Muscle of leg (tissue), 16 donors: ENCODE measurements at places on chromosomes 5 and 9.
A peak's percentile ranks its signal among the peaks of the same experiment; 100 is the strongest.

GRCh38 chr9:68802525-68803015 is 97.5 kb downstream of the PIP5K1B start:
- no peak for DNase-seq

- peak; percentile 38 for DNase-seq
Measured at GRCh38 chr5:96151891-96152290, 190.2 kb upstream of the ELL2 start.

DNA sequence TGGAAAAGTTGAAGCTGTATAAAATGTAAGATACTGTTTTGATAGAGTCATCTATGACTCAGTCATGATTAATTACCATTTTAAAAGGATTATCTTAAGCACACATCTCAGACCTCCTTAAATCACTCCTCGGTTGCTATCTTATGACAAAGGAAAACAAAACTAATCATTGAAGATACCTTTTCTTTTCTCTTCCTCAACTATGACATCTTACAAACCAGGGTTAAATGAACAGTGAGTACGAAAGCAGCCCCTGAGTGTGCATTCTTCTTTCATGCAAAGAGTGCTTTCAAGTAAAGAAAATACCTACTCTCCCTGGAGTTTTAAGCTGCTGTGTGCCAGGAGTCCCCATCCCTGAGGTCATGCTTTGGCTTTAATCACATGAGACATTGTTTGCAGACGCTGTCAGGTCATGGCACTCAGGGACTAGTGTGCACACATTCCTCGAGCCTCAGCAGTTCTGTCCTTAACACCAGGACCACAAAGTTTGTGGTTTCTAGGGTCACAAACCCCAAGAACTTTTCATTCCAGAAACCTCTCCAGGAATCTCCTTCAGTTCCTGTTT is 86.7 kb upstream of the ICE1 start:
- no peak for DNase-seq

GRCh38 chr5:5066276-5067186 is 73.6 kb upstream of the ADAMTS16 start:
- DNase-seq = peak; percentile 27

GRCh38 chr5:130102960-130103359 is 198.7 kb downstream of the CHSY3 start:
- no peak for DNase-seq

DNA sequence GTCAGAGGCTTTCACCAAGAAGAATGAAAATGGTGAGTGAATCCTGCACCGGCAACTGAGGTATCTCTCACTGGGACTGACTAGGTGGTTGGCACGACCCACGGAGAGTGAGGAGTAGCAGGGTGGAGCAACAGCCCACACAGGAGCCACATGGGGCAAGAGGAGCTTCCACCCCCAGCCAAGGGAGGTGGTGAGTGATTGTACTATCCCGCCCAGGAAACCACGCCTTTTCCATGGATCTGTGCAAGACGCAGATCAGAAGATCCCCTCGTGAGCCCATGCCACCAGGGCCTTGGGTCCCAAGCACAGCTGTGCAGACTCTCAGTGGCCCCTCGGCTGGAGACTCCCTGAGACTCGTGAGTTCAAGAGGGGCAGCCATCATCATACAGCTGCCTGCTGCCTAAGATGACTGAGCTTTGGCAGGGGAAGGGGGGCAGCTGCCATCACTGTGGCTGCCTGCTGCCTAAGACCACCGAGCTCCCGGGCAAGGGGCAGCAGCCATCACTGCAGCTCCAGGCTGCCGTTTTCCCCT is 229.5 kb downstream of the AP3B1 start:
- DNase-seq = no peak

DNA sequence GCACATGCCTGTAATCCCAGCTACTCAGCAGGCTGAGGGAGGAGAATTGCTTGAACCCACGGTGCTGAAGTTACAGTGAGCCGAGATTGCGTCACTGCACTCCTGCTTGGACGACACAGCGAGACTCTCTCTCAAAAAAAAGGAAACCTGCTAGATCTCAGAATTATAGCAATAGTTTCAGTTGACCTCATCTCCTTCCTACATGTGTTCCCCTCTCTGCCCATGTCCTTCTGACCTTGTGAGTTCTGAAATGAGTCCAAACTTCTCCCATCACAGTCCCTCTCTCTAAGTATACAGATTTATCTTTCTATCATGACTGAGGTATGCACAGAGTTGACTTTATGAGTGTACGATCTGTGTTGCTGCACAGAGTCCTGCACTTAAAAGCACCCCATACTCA is 44.6 kb upstream of the SHOC1 start:
- DNase-seq = peak; percentile 59

DNA sequence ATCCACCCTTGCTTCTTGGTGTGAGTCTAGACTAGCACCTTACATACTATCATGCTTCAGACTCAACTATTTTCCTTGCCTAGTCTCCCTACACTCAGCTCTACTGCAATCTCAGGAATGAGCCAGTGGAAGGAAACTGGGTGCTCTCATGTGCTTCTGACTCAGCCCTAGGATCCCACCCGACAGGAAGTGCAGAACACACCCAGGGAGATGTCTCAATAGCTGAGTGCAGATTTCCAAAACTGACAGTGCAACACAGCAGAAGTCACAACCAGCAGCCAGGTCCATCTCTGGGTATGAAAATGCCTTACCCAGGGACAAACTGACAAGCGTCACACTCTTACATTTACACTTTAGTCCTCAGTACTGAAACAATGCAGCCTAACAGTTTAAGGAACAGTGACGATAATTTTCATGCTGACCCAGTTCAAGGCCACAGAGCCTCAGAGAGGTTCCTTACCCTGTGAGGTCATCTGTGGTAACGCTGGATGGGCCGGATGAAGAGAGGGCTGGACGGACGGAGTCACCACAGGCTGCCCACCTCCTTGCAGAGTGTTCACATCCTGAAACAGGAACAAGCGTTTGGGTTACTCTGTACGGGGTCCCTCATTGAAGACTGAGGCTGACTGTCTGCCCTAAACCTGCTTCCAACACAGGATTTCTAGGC is 33.0 kb downstream of the FKBP15 start:
- peak; percentile 64 for DNase-seq

DNA sequence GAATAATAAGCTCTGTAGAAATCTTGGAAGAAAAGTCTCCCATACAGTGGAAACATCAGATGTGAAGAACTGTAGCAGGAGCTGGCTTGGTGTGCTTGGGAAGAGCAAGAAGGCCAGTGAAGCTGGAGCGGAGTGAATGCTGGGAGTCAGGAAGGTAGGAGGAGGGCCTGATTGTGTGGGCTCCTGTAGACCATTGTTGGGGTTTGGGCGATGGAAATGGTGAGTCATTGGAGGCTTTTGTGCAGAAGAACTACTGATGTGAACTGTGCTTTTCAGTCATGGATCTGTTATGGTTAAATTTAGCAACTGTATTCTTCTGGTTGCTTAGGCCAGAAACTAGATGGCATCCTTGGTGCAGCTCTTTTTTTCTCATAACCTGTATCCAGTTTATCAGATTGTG is 2.3 kb downstream of the ICE1 start:
- no peak for DNase-seq

DNA sequence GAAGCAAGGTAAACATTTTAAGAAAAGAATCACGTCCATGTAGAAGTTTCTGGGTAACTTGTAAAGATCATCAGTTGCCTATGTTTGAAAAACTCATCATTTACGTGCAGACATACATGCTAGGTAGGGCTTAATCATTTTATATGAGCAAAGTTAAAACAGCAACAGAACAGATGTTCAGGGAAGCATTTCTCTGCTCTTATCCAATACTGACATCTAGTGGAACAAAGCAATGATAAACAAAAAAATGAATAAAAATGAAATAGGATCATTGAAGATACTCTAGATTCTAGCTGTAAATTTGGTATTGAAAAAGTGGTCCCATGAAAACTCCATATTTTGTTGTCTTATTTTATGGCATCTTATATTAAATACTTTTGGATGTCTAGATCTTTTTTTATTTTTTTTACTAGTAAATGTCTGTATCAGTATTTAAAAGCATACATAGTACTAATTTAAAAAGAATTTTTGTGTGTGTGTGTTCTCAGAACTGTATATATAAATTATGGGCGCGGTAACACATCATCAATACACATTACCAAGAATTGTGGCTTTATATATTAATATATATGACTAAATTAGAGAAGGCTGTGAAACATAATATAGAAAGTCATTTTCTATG is 1050.2 kb downstream of the CDH12 start:
- DNase-seq = peak; percentile 70

DNA sequence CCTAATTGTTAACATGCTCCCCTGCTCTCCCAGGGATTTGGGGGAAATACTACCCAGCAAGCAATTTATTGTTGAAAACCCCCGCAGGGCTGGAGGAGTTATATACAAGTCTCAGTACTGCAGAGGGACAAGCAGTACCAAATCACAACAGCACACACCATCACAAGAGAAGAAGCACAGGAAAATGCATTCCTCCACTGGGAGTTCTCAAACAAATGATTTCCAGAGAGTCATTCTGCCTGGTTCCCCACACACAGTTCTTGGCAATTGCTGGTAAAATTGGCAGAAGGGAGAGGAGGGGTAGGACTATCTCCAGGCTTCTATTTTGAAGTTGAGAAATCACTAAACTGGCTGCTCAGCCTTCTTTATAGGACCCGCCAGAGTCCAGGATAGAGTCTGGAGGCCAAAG is 16.8 kb downstream of the SIL1 start:
- no peak for DNase-seq

- DNase-seq = no peak
Measured at GRCh38 chr9:112870556-112870955, 20.1 kb downstream of the SLC46A2 start.

DNA sequence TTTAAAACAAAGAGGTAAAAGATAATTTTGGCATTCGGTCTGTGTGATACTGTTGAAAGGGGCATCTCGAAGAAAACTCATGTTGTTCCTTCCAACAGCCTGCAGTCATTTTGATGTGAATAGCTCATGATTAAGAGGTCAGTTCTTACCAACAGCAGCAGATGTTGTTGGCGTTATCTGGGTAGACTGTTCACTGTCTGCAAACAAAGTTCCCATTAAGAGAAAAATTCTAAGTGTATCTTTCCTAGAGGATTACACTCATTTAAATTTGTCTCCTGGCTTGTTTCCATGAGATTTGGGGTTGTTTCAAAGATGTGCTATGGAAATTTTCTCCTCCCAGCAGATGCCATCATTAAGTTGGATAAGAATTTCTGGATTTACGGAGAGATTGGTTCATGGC is 138.2 kb upstream of the RORB start:
- no peak for DNase-seq

- DNase-seq = no peak
Measured at GRCh38 chr5:11153670-11154382, 392.8 kb upstream of the DAP start.

DNA sequence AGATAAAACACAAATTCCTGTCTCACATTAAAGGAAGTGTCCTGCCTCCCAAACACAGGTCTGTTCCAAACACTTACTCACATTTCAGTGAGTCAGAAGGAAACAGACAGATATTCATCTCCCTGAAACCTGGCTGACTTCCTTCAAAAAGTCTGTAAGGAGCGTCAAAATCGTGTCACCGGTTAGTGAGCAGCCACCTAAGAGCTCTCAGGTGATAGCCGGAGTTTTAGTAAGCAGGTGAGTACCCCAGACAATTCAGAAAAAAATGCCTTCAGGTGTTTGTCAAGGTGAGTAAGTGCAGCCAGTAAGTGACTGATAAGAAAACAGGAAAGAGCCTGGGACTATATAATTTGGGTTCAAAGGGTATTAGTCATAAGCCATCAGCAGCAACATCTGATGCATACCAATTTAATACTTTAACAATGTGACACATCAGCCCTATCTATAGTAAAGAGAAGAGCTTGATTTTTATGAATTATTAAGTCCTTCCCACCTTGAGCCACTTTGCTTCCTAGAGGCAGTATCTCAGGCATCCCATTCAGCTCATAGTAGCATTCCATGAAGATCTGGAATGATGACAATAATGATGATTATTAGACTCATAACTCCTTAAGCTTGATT is 1.3 kb upstream of the ITGA2 start:
- DNase-seq = peak; percentile 26

- DNase-seq = no peak
Measured at GRCh38 chr5:16869821-16870796, 66.0 kb downstream of the MYO10 start.

GRCh38 chr9:82295181-82295580 is 306.6 kb downstream of the SPATA31D1 start:
- DNase-seq = peak; percentile 82

DNA sequence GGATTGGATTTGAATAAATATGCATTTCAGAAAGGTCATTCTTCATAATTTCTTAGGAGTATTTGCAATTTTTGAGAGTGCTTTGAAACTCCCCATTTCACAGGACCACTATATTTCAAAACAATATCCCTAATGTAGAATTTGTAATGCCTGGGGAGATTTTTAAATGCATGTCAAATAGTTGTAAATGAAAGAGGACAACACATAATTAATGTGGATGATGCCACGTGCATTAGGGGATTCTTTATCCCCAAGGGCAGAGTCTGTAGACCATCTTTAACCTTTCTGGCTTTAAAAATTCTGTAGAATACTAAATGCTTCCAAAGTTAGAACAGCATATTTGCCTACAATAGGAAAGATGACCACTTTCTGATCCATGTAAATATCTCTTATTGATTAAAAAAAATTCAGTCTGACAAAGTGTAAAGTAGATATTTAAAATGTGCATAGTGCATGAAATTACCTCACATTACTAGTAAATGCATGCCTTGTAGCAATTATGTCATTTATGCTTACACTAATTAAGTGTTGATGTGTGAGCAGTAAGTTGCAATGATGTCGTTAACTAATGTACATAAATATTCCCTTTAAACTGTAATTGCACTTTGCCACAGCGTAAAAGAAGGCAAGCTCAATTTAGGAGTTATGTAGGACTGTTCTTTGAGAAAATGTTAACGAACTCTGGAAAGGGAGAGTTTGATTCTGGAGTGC is 416.1 kb downstream of the PSAT1 start:
- no peak for DNase-seq

DNA sequence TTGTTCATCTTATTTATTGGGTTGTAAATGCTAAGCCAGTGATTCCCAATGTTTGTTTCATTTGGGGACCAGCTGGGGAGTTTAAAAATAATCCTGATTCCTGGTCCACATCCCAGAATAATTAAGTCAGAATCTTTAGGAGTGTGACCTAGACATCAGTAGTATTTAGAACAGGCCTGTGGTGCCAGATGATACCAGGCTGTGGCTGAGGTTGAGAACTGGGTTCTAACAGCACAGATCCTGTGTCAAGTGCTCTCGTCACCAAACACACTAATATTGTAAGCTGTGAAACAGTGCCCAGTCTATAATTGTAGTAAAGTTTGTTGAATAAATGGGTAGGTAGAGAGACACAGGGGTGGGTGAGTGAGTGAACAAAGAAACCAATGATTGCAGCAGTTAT is 172.1 kb upstream of the PPP1R2B start:
- no peak for DNase-seq

DNA sequence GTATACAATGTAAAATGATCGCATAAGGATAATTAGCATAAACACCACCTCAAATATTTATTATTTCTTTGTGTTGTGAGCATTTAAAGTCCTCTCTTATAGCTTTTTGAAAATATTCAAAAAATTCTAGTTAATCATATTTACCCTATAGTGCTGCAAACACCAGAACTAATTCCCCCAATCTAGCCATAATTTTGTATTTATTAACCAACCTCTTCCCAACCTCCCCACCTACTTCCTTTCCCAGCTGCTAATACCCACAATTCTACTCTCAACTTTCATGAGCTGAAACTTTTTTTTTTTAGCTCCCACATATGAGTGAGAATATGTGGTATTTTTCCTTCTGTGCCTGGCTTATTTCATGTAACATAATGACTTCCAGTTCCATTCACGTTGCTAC is 317.8 kb upstream of the ATP10B start:
- no peak for DNase-seq

GRCh38 chr9:130626249-130626996 is 38.0 kb upstream of the PRDM12 start:
- no peak for DNase-seq
